ENCODE measurements at places on chromosomes 2 and 18. TPM values are rescaled to one million over a fixed set of nuclear protein-coding genes. Genes with fewer than 3 reads are reported as not detected.

Gene IL36G
- total RNA-seq = 27.4 TPM

Gene ICA1L
- total RNA-seq = 1.5 TPM

Gene DHX57
- total RNA-seq = 9.0 TPM

Gene HOXD13
- not detected for total RNA-seq

Gene TNFRSF11A
- total RNA-seq = 5.7 TPM

Gene C2orf80
- not detected for total RNA-seq
